ENCODE measurements at places on chromosomes 4 and X.
A peak's percentile ranks its signal among the peaks of the same experiment; 100 is the strongest.

GRCh38 chr4:67736262-67736661, 17.9 kb downstream of the GNRHR start:
- DNase-seq: no peak

GRCh38 chr4:83217721-83218522, 66.7 kb downstream of the COQ2 start:
- DNase-seq: no peak

- DNase-seq: no peak
Measured at GRCh38 chrX:151806967-151807540, 72.5 kb downstream of the CNGA2 start.

GRCh38 chr4:152224223-152224622, 311.7 kb downstream of the FBXW7 start:
- no peak for DNase-seq

GRCh38 chr4:25838526-25838925, 24.3 kb downstream of the SEL1L3 start:
- no peak for DNase-seq

GRCh38 chr4:37989398-37990260, 29.4 kb downstream of the PTTG2 start:
- DNase-seq: no peak

- DNase-seq: no peak
Measured at GRCh38 chr4:11774346-11774745, 345.7 kb upstream of the HS3ST1 start.

DNA sequence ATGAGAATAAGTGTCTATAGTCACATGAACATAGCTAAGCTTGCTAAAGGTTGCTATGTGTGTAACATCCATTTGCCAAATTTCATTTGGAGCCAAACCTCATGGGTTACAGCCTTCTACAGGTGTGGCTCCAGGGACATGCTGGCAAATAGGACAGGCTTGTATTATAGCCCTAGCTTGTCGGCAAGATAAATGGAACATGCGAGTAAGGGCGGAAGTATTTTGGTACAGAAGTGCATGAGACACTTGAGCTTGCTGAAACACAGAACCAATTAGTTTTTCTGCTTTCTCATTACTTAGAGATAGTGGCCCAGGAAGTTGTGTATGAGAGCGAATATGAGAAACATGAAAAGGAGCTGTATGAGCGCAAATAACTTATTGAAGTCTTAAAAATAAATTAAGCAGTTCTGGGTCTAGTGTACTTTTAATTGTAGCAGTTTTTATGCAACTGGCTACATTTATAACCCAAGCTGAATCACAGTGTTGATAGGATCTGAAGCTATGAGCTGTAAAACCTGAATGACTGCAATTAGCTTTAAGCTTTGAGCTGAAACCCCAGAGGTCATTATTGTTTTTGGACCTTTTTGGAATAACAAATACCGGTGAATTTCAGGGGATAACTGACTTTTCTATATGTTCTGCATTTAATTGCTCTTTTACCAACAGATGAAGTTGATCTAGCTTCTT, 64.6 kb downstream of the KDM5C start:
- no peak for DNase-seq

- no peak for DNase-seq
Measured at GRCh38 chrX:18966624-18967023, 17.3 kb downstream of the PHKA2 start.

- no peak for DNase-seq
Measured at GRCh38 chr4:3083732-3084131, 9.3 kb downstream of the HTT start.

DNA sequence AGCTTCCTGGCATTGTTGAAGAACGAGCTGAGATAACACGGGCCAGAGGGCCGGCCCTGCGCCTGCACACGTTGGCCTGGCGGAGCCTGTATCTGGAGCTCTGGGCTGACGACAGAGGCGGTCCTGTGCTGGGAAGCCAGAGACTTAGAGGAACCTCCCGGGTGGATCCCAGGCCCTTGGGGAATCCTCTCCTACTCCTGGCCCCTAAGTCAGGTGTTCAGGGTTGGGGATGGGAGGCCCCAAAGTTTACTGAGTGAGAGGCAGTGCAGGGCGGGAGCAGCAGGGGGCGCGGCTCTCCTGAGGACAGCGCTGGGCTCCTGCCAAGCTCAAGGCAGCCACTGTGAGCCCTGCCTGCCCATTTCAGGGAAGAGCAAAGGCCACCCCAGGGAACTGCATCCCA, 2.5 kb upstream of the HTRA3 start:
- DNase-seq: no peak

- DNase-seq: no peak
Measured at GRCh38 chr4:55488716-55489115, 58.0 kb downstream of the CLOCK start.

DNA sequence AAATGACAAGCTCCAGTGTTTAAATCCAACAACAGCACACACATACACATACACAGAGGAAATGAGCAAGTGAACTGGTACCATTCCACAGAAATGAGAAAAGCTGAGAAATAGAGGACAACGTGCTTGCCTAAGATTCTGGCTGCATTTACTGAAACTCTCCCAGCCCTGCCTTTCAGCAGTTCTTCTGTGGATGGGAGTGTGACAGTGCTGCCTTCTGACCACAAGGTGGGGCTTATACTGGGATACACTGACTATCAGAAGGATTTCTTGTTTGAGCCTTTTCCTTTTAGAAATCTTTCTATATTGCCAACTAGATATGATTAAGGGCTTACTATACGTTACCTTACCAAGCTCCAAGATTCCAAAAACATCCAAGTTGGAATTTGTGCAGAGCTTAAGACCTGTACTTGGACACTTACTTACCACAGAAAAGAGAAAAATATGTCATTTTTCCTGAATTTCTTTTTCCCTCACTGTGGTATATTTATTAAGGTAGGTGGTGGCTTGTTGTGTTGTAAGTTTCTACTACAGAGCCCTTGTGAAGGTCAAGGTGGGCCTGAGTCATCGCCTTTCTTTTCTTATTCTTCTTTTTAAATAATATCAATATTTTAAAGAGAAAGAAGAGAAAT, 10.7 kb upstream of the CXCL8 start:
- DNase-seq: peak; percentile 38

DNA sequence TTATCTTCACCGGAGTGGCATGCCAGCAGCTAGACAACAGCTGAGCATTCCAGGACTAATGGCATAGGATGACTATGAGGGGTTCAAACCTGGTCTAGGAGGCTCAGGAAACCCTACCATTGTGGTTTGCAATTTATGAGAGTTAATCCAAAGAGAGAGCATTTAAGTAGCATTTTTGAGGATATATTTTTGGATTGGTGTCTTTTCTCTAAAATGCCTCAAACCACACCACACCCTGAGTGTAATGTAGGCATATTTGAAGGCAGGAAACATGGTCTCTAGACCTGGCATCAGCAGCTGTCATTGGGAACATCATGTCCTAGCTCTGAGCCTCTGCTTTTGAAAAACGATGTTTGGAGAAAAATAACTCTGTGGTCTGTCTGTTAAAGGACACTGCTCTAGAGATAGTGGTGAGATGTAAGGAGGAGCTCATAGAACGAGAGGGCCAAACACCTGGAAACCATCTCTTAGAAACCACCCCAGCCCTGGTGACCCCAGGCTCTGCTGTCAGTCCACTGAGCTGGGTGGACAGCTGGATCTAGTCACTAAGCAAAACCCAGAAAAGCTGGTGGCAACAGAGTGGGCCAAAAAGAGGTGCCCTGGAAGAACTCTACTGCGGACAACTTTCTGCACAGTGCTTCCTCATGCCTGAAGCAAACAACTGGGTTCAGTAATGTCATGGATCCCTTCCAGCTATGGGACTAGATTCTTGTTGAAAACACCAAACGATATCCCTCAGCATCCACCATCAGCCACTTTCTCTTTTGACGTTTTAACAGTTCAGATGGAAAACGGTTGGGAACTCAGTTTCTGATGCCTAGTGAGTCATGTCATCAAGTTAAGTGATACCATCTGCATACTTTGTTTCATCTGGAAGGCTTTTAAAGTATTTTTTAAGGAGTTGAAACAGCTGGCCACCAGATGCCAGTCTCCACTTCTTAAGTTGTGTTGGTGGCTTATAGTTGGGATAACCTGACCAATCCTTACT, 100.2 kb upstream of the C1QTNF7 start:
- no peak for DNase-seq

DNA sequence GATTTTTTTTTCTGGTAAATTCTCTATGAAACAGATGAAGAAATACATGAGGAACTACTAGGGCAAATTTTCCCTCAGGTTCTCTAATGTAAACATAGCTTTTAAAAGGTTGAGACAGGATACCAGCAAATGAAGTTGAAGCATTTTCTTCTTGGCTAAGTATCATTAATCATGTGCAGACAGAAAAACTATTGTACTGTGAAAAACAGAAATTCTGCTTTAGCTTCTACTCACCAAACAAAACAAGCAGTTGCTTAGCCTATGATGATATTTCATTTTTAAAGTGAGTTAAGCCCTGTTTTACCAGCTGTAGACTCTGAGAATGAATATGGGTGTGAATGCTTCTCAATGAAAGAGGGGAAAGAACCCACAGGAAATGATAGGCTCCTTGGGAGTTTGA, 358.9 kb downstream of the TRAM1L1 start:
- DNase-seq: no peak

DNA sequence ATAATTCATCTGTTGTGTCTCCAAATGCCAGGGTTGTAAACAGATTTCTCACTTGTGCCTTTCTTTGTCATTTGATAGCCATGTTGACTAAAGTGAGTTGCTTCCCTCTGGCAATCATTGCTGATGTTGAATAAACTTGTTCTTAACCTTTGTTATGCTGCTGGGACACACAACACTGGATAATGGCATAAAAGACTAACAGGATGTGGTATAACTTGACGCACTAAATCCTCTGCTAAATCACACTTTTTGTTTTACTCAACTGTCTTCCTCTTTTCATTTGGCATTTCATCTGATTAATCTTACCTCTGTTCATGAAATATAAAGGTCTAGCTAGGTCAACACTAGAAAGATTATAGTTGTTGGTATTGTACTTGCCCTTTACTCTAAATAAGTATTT, 17.6 kb upstream of the CXCL5 start:
- no peak for DNase-seq

DNA sequence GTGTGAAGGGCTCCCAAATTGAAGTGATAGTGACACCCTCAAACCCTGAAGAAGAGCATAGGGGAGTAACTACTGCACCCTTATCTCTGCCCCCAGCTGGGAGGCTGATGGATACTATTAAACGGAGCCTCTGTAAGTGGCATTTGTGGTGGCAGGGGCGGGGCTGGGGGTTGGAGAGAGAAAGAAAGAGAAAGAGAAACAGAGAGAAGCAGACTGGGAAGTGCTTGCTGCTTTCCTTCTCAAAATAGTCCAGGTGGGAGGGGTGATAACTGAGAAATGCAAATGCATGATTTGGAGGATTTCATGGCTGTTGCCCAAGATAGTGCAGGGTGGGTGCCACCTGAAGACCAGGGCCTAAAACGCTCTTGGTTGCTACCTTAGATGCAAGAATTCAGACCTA, 253.5 kb upstream of the GATB start:
- no peak for DNase-seq

DNA sequence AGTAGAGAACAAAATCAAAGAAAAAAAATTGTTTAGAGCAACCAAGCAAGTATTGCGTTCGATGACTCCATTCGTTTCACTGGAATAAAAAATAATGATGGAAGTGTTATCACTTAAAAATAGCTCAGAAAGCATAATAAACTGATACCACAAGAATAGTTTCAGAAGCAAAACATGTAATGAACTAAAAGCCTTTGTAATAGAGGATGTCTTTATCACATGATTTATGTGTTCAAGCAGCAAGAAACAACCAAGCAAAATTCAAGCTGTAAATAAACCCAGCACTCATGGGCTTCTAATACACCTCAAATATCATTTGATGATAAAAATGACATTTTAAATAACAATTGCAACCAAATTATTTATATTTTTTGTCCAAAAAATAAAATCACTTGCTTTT, 192.2 kb downstream of the NDST4 start:
- no peak for DNase-seq

- DNase-seq: no peak
Measured at GRCh38 chrX:148314876-148315275, 185.5 kb upstream of the AFF2 start.

- no peak for DNase-seq
Measured at GRCh38 chrX:153327561-153327960, 6.0 kb upstream of the PNMA6F start.

DNA sequence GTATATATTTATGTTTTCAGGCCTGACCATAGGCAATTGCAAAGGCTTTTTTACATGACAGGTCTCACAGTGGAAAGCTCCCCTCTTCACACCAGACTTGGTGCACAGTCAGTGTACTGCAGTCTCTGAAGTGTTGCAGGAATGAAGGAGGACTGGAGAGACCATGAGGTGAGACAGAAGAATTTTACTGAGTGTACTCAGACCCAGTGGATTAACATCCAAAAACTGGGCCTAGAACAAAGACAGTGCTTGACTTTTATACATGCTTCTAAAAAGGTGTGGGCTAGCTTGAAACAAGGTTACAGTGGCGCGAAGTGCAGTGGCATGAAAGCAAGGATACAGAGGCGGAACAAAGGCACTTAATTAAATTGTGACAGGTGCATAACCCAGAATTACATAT, 822.9 kb downstream of the RAPGEF2 start:
- DNase-seq: no peak

GRCh38 chr4:141543176-141543575, 93.2 kb upstream of the IL15 start:
- no peak for DNase-seq

- DNase-seq: no peak
Measured at GRCh38 chr4:8021796-8022195, 82.1 kb upstream of the AFAP1 start.

- no peak for DNase-seq
Measured at GRCh38 chr4:100651499-100652175, 133.8 kb upstream of the EMCN start.

DNA sequence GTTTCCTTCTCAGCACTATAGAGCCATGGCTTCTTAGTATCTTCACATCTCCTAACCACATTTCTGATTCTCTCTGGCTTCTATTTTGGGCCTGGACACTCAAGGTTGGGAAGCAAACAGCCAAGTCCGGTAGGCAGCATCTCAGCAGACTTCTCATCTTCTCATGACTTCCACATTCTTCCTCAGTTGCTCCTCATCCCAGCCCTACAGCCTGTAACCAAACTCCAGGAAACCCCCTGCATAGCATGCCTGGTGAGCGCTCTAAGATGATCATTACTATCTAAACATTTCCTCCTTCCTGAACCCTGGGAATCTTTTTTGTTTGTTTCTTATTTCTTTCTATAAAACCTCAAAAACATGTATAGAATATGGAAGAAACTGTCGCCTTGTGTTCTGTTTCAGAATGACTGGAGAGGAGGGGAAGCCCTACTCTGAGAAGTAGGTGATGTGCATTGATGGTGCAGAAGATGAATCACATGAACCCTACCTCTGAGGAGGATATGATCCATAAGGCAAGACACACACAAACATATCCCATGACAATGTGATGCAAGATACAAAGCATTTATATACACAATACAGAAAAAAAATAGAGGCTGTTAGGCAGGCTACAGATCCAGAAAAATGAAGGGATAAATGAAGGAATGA, 219.8 kb upstream of the GYPA start:
- no peak for DNase-seq

GRCh38 chr4:159103384-159103990, 608 bp downstream of the RAPGEF2 start:
- DNase-seq: peak; percentile 22

- peak; percentile 32 for DNase-seq
Measured at GRCh38 chrX:69387567-69388487, 116.3 kb upstream of the NALF2 start.

GRCh38 chrX:38760883-38761282, 40.4 kb upstream of the MID1IP1 start:
- no peak for DNase-seq

Data from cerebellar cortex (tissue), 1 donor.